CD4-positive, alpha-beta T cell treated with Interferon gamma for 1 hour (primary cell): ENCODE measurements at places on chromosomes 5 and 9.
A peak's percentile ranks its signal among the peaks of the same experiment; 100 is the strongest.

GRCh38 chr9:13278023-13278367, 1.5 kb downstream of the MPDZ start:
- DNase-seq, result no peak

DNA sequence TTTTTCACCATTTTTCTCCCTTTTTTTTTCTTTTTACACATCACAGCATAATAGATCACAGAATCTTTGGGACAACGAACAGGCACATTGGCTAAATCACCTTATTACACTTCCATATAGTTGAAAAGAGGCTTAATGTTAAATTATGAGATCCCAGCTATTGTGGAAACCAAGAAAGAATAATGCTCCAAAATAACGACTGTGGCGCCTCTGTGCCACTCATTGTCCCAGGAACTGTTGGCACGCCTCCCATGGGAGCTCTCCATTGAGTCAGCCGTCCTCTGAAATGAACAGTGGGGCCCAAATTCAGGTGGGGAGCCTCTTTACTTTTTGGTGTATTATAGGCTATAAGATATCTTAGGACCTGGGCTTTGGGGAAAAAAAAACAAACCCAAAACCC, 82.2 kb upstream of the NFIB start:
- DNase-seq, result no peak

DNA sequence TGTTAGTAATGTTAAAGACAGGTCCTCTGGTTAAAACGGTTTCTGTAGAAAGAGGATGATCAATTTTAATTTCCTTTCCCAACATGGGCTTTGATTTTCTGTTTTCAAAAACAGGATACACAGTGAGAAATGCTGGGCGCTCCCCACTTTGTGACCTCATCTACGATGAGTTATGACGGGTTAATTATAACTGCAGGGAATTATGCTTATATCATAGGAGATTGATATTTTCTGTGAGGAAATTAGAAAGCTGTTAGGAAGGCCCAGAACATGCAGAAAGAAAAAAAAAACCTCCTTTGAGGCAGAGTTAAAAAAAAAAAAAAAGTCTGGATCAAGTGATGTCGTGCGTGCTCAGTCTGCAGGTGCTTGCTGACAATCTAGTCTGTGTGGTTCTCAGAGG, 176.8 kb upstream of the OTULINL start:
- no peak for DNase-seq

- peak; percentile 9 for DNase-seq
These were observed 4.5 kb upstream of the IL7R start for GRCh38 chr5:35852084-35852734.

DNA sequence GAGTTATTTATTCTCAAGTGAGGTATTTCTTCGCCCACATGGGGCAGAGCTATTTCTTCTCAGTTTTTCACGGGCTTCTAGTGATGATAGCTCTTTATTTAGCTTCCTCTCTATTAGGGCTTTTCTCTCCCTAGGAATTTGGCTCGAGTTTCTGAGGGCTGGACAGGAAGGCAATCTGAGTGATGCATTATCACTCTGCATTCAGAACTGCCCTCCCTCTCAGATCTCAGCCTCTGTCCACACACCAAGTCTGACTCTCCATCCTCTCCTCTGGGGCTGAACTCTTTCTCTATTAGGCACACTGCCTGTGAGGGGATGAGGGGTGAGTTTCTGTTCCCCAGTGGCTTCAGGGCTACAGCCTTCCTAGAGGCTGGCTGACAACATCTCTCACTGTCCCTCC, 14.9 kb upstream of the SCAMP1 start:
- DNase-seq, result no peak
